Activated T-cell treated with anti-CD3 and anti-CD28 coated beads, Interleukin-2, amount 50 U/mL, for 72 hours (primary cell): ENCODE measurements at places on chromosomes 12 and 14. TPM values are rescaled to one million over a fixed set of nuclear protein-coding genes. Genes with fewer than 3 reads are reported as not detected.

Gene C14orf132
- 3.4 TPM for total RNA-seq

Gene B4GALNT3
- total RNA-seq, result 3.7 TPM

DNA sequence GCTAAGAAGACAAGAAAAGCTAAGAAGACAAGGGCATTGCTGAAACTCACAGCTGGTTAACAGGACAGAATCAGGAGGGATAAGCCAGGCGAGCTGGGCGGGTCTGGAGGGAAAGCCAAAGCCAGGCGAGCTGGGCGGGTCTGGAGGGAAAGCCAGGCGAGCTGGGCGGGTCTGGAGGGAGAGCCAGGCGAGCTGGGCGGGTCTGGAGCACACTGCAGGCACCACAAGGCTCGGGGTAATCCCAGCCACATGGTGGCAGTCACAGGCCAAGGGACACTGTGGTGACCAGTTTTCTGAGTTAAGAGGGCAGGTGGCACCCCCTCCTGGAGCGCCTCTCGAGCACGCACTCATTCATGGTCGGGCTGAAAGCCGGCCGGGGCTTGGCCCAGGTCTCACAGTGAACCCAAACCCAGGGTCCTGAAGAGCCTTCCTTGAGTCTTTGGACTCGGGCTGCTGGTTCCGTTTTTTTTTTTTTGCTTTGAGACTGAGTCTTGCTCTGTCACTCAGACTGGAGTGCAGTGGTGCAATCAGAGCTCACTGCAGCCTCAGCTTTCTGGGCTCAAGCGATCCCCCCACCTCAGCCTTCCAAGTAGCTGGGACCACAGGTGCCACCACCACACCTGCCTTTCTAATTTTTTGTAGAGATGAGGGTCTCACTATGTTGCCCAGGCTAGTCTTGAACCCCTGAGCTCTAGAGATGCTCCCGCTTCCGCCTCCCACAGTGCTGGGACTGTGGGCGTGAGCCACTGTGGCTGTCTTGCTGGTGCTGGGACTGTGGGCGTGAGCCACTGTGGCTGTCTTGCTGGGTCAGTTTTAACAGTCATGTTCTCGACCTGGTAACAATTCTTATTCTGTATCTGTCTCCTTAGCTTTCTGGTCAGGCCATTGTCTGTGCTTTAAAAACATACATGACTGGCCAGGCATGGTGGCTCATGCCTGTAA, 40.2 kb downstream of the HSP90AA1 start:
- H3K4me1 ChIP-seq, result no peaks in the 10 kb centered on the region
- no peaks in the 10 kb centered on the region for H3K27me3 ChIP-seq
- H3K36me3 ChIP-seq, result peaks cover 24% of the 10 kb centered on the region
- H3K27ac ChIP-seq, result peak overlapping the region; percentile 3
- no peak overlapping the region for H3K4me3 ChIP-seq
- peak; percentile 27 for DNase-seq

Gene ENDOU
- total RNA-seq, result 0.26 TPM

DNA sequence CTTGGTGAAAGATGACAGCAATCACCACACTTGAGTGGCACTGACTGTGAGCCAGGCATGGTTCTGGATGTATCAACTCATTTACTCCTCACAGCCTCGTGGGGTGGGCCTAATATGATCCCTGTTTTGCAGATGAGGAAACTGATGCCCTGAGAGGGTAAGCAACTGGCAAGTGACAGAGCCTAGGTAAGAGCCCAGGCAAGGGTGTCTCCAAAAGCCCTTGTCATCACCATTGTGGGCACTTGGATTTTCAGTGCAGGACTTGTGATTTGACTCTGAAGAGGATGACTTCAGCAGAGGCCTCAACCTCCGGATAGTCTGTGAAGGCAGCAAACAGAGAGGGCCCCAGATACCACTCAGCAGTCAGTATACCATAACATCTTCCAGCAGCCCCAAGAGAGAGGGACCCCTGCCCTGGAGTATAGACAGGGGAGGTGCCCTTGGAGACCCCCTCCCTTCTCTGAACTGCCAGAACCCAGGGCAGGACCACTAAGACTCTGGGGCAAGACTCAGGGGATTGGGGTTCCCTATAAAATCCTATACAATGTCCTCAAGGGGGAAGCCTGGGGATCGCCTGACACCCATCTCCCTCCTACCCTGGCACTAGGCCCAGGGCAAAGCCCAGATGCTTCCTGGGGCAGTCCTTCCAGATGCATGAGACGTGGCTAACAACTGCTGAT, 7.1 kb upstream of the KRT5 start:
- no peak overlapping the region for H3K27ac ChIP-seq
- H3K27me3 ChIP-seq, result no peaks in the 10 kb centered on the region
- no peak for DNase-seq
- peaks cover 6% of the 10 kb centered on the region for H3K4me1 ChIP-seq
- no peaks in the 10 kb centered on the region for H3K36me3 ChIP-seq
- no peak overlapping the region for H3K4me3 ChIP-seq

DNA sequence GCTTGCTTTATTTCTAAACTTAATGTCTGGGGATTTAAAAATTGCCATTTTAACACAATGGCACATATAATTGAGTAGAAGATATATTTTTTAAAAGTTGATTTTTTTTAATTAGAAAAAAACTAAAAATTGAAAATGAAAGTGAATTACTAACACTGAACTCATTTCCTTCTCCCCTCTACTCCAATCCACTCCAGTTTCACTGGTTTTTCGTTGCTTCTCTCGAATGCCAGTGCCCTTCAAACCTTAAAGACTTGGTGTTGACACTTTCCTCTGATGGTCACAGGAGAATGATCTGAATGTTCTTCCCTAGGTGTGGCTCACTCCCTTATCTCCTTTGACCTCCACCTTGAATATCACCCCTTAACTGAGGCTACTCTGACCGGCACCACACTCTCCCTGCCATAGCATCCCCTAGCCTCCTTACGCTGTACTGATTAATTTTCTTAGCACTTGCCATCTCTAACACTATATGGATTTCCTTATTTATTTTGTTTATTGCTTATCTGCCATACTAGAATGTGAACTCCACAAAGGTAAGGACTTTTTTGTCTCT, 107.1 kb downstream of the LIN7A start:
- no peaks in the 10 kb centered on the region for H3K27me3 ChIP-seq
- no peak overlapping the region for H3K4me3 ChIP-seq

Gene BHLHE41
- not detected for total RNA-seq

GRCh38 chr14:100841066-100841760, 15.3 kb downstream of the MEG3 start:
- no peak for DNase-seq
- no peak overlapping the region for H3K4me3 ChIP-seq
- no peaks in the 10 kb centered on the region for H3K36me3 ChIP-seq
- H3K27me3 ChIP-seq, result no peaks in the 10 kb centered on the region
- peaks cover 4% of the 10 kb centered on the region for H3K4me1 ChIP-seq

GRCh38 chr12:108257004-108257403, 82.1 kb downstream of the CMKLR1 start:
- no peaks in the 10 kb centered on the region for H3K4me1 ChIP-seq
- no peaks in the 10 kb centered on the region for H3K36me3 ChIP-seq
- H3K27ac ChIP-seq, result no peak overlapping the region
- no peak for DNase-seq

Gene TMPRSS12
- not detected for total RNA-seq

Gene TDRD9
- 1.6 TPM for total RNA-seq

GRCh38 chr12:53298164-53298563, 1.3 kb upstream of the MYG1 start:
- H3K4me1 ChIP-seq, result peaks cover 80% of the 10 kb centered on the region
- H3K27ac ChIP-seq, result peak overlapping the region; percentile 35
- H3K4me3 ChIP-seq, result peak overlapping the region; percentile 19
- H3K36me3 ChIP-seq, result peaks cover 20% of the 10 kb centered on the region

Gene ITGB7
- total RNA-seq, result 88.0 TPM

DNA sequence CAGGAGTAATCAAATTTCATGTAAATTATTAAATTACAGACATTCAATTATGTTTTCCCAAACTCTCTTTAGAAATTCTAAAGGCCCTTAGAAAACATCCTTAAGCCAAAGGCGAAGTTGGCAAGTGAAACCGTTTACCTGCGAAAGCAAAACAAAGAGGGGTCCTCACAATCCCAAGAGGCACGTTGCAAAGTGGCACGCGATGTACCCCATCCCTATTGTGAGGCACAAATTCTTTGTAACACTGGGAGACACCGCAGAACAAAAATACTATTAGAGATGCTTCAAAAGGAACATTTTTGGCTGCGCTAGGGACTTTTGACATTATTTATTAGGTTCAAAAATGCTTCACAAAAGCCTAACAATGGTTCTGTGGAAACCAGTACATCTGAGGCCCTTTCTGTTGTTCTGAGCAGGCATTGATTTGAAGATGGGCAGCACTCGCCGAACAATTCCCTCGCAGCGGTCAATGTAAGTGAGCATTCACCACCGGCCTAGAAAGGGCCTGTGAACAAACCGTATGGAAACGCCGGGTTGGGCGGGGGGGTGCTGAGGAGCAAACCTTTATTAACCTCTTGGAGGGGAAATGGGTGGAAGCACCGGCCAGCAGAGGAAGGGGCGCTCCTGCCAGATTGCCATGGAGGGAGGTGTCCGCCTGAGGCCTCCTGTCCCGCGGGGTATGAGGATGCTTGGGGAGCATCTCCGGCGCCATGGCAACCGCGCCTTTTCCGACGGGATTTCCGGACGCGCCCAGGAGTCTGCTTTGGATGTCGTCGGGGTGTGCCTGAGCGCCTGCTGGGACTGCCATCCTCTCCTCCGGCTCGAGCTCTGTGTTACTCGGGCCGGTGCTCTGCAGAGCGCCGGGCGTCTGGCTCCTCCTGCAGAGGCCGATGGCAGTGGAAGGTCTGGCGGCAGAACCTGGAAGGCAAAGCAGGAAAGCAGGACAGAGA, 193.9 kb downstream of the C12orf42 start:
- H3K4me1 ChIP-seq, result peaks cover 7% of the 10 kb centered on the region
- H3K27ac ChIP-seq, result no peak overlapping the region
- H3K4me3 ChIP-seq, result no peak overlapping the region
- H3K27me3 ChIP-seq, result peaks cover 7% of the 10 kb centered on the region
- DNase-seq, result no peak

DNA sequence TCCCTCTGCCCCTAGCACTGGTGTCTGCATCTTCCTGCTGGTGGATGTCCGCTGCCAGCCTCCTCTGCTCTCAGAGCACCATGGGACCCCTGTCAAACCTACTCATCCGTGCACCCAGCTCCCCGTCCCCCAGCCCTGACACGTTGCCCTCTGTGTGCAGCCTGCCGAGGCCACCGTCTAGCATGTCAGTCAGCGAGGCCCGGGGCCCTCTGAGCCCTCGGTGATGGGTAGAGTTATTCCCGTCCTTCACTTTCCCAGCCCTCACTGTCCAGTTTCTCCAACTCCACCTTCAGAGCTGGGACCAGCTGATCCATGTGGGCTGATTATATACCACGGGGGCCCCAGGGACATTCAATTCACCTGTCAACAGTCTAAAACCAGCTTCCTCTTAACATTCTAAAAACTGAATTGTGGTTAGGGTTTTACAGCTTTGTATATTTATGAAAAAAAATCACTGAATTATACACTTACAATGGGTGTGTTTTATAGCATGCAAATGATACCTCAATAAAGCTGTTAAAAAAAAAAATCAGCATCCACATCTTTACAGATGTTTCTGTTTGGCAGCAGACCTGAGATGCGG, 61.3 kb downstream of the CCDC88C start:
- DNase-seq, result no peak
- H3K4me3 ChIP-seq, result peak overlapping the region; percentile 78
- H3K4me1 ChIP-seq, result peaks cover 75% of the 10 kb centered on the region
- peak overlapping the region; percentile 74 for H3K27ac ChIP-seq
- H3K36me3 ChIP-seq, result peaks cover 7% of the 10 kb centered on the region
- no peaks in the 10 kb centered on the region for H3K27me3 ChIP-seq

DNA sequence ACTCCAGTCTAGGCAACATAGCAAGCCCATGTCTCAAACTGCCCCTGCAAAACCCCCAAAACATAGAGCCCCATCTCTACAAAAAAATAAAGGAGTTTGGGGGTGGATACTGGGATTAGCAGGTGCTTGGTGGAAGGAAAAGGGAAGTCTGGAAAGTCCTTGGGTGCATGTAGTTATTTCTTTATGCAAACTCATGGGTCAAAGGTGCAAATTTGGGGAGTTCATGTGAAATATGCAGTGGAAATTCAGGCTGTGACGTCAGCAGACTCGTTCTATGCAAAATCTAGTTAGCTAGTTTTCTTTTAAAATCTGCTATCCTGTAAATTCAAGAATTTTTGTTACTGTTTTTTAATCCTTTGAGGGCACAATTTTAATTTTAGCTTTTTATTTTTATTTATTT, 51.3 kb downstream of the GNS start:
- no peak overlapping the region for H3K4me3 ChIP-seq
- H3K36me3 ChIP-seq, result no peaks in the 10 kb centered on the region
- H3K4me1 ChIP-seq, result no peaks in the 10 kb centered on the region

Gene PLXNC1
- total RNA-seq, result 14.1 TPM

- H3K4me3 ChIP-seq, result no peak overlapping the region
- no peaks in the 10 kb centered on the region for H3K4me1 ChIP-seq
- no peaks in the 10 kb centered on the region for H3K36me3 ChIP-seq
- no peaks in the 10 kb centered on the region for H3K27me3 ChIP-seq
- H3K27ac ChIP-seq, result no peak overlapping the region
These were observed 519.6 kb upstream of the LRFN5 start for GRCh38 chr14:41087056-41087455.

Gene SLC24A4
- not detected for total RNA-seq

DNA sequence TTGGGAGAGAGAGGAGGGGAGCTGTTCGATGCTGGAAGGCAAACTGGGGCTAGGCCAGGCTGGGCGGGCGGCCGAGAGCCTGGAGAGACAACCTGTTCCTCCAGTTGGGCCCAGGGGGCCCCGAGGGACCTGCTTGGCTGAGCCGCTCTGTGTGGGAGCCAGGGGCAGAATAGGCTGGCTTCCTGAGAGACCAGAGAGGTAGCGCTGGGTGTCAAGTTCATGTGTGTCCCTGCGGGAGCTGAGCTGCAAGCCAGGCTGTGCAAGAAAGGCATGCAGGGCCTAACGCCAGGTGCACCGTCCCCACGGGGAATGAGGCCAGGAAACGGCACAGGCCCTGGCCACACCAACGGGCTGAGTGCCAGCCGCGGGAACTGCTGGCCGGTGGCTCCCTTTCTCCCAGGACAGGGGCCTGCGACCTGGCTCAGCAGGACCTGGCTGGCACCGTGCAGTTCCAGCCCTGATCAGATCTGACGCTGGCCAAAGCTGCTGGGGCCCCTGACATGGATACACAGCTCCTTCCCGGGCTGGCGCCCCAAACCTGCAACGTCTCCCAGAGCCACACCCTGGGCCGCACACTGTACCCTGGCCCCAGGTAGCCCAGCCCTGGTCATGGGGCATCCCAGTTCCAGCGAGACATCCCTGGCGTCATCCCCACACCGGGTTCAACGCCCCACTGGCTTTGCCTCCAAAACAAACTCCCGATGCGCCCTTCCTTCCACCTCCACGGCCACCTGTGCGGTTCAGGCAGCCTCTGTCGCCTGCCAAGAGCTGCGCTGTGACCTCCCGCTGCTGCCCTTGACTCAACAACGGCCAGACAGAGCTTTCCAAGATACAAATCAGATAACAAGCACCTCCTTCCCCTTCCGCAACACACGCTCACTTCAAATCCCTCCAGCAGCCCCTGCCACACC, 65.0 kb downstream of the RFLNA start:
- H3K36me3 ChIP-seq, result peaks cover 1% of the 10 kb centered on the region
- H3K27me3 ChIP-seq, result no peaks in the 10 kb centered on the region
- no peaks in the 10 kb centered on the region for H3K4me1 ChIP-seq
- no peak for DNase-seq
